Activated CD4-positive, alpha-beta T cell treated with anti-CD3 and anti-CD28 coated beads for 4 hours (primary cell): ENCODE measurements at places on chromosomes 16 and 17.

- peak; percentile 71 for DNase-seq
Measured at GRCh38 chr17:82236142-82236971, 7.5 kb downstream of the SLC16A3 start.

DNA sequence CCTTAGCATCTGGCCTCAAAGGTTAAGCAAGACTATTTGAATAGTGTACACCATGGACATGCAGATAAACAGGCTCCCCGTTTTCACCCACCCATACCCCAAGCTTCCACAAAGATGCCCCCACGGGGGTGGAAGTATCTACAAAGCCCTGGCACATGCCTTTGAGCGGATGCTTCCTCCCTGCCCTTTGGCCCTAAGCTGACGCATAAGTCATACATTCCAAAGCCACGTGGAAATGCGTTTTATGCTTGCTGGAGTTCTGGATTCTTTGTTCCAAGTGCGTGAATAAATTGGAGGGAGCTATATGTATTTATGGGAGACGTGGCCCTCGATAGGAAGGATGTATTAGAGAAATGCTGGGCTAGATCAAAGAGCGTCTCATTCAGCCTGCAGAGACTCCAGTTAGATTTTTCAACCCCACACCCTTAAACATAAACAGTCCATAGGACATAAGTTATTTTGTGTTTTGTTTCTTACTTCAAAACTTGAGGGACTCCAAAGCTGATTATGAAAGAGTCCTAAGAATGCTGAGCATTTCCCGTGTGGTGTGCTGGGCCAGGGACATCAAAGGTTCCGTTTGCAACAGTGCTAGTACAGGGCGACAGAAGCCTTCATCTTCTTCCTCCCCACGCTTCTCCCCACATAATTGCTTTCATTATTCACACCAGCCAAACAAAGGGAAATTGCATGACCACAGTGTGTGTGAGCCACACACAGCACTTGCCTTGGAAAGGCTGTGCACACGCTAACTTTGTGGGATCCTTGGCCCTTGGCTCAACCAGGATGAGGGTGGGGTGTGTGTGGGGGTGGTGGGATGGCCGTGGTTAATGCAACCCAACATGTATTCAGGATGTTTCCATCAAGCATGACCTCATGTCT is 73.6 kb downstream of the WIPI1 start:
- DNase-seq: no peak

DNA sequence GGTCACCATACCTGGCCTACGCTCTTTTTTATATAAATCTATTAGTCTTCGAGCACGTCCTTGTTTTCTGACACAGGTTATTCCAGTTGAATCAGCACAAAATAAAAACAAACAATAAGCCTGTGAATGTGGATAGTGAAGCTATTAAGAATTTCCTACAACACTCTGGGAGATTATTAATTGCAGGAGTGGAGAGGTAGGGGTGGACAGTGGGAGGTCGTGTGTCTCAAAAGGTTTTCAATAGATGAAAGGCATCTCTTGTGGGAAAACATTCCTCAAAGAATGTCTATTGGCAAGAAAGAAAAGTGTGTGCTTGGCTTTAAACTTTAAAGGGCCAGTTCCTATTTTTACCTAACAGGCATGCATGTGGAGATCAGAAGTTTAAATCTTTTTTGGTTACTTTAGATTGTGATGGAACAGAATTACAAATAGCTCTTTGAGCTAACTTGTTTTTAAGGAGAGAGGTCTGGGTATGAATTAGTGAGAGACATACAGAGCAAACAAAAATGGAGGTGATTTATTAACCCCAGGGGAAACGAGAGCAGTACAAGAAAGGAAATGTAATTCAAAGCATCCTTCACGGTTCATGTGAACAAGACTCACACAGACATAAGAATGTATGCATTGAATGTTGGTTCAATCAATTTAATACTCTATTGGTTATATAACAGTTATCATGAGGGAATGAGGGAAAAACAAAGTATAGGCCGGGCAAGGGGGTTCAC is 9.0 kb downstream of the SMYD4 start:
- DNase-seq: no peak

GRCh38 chr17:74287031-74287602 is 13.1 kb downstream of the DNAI2 start:
- DNase-seq: no peak

GRCh38 chr17:62008294-62008693 is 56.8 kb downstream of the MED13 start:
- no peak for DNase-seq

DNA sequence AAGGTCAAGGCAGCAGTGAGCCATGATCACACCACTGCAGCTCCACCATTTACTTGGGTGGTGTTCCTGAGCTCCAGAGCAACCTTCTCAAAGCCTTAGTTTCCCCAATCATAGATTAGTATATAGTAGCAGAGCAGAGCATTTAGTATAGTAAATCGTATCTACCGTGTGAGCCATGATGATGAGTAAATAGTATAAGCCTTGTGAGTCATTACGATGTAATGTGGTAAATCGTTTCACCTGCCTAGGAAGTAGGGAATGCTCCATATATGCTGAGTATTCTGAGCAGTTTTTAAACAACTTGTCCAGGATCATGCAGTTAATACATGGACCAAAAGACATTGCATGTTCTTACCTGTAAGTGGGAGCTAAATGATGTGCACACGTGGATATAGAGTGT is 66.4 kb downstream of the SCNN1B start:
- DNase-seq: no peak

GRCh38 chr16:79618692-79619050 is 18.1 kb upstream of the MAF start:
- DNase-seq: peak; percentile 64

GRCh38 chr17:34378664-34379101 is 15.7 kb upstream of the CCL1 start:
- DNase-seq: no peak

GRCh38 chr17:77600346-77600745 is 358.2 kb upstream of the TNRC6C start:
- no peak for DNase-seq

DNA sequence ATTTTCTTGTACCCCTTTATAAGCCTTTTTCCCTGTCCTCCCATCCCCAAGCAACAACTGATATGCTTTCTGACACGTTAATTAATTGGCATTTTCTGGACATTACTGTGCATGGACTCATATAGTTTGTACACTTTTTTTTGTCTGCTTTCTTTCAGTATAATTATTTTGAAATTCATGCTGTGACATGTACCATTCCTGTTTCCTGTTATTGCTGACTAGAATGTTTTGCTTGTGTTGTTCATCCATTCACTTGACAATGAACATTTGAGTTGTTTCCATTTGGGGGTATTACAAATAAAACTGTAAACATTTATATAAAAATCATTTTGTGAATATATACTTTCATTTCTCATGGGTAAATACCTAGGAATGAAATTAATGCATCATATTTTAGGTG is 50.6 kb downstream of the RBBP6 start:
- DNase-seq: no peak

GRCh38 chr17:40017422-40018080 is 2.3 kb downstream of the CSF3 start:
- no peak for DNase-seq

- DNase-seq: no peak
Measured at GRCh38 chr16:89286096-89286495, 68.6 kb downstream of the ZNF778 start.

GRCh38 chr16:19716183-19716582 is 1.8 kb downstream of the KNOP1 start:
- no peak for DNase-seq

DNA sequence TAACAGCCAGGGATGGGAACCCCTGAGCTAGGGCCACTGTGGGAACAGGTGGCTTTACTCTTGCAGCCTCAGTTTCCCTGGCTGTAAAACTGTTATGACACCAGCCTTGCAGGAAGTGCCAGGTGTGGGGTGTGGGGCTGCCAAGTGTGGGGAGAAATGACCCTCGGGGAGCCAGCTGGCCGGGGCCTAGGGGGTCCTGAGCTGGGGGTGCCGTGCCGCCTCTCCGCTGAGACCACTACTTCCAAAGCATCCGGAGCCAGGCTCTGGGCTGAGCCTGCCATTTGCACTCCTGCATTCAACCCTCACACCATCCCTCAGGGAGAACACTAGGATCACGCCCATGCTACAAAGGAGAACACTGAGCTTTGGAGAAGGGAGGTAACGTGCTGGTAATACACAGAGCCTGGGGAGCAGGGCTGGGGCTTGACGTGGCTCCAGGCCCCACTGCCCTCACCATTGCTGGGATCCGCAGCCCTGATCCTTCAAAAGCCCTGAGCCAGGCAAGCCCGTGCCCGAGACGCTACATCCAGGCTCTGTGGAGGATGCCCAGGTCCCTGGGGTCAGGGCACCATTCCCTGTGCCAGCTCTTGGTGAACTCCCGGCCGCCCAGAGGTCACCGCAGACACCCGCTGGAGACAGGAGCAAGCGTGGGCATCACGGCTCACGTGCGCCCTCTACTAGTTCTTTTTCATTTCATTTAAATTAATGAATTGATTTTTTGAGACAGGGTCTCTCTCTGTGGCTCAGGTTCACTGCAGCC is 28.8 kb upstream of the GINS2 start:
- DNase-seq: peak; percentile 57

DNA sequence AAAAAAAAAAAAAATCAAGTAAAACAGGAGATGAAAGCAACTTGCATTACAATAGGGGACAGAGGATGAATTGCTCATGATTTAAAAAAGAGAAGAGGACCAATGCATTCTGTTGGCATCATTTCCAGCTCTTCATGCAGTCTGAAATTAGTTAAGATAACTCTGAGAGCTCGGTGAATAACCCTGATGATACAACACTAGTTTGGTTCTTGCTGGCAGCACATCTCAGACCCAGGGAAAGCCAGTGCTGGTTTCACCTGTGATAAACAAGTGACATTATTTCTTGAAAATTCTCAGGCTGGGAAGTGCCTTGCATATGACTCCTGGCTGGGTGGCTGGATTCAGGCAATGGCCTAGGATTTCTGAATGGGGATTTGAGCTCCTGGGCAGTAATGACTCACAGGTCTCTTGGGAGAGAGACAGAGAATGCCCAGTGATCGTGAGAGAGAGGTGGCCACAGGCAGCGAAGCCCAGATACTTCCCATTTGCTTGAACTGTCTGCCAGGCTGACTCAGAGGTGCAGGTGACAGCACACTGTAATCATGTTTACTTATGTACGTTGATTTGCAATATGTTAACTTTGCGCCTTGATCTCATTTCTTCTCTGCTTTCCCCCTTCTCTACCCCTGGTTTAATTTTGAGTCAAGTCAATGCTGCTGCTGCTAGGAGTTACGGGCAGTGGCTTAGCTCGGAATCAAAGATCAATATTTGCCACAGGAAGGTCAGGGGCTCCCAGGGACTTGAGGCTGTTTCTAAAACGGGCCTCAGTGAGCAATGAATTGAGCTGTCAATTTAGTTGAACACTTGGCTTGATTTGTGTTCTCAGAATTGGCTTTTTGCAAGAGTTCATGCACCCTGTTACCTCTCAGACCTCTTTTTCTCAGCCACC is 27.1 kb downstream of the ARSG start:
- no peak for DNase-seq

- DNase-seq: no peak
Measured at GRCh38 chr16:84996365-84996764, 15.0 kb downstream of the ZDHHC7 start.

GRCh38 chr16:50263060-50263909 is 3.1 kb upstream of the ADCY7 start:
- no peak for DNase-seq

DNA sequence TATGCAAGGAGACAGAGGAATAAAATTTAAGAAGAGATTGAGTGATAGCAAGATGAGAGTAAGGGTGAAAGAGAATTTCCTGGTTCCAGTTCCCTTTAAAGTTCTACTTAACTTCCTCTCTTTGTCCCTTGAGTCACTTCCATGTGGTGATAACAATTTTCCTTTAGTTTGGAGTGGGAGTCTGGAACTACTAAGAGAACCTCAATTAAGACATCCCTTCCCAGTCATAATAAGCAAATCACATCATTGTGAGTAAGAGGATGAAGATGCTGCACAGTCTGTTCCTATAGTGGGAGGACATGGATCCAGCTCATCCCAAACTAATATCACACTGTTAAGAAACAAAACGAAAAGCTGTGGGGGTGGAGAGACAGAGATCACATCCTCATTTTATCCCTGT is 24.4 kb downstream of the TBX21 start:
- no peak for DNase-seq

DNA sequence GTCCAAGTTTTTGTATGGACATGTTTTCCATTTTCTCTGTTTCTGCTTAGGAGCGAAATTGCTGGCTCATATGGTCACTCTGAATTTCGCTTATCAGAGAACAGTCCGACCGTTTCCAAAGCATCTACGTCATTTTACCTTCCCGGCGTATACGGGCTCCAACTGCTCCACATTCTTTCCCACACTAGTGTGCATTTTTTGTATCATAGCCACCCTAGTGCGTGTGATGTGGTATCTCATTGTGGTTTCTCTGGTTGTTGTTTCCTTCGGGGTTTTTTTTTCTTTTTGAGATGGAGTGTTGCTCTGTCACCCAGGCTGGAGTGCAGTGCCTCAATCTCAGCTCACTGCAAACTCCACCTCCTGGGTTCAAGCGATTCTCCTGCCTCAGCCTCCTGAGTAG is 31.0 kb upstream of the BHLHA9 start:
- no peak for DNase-seq

DNA sequence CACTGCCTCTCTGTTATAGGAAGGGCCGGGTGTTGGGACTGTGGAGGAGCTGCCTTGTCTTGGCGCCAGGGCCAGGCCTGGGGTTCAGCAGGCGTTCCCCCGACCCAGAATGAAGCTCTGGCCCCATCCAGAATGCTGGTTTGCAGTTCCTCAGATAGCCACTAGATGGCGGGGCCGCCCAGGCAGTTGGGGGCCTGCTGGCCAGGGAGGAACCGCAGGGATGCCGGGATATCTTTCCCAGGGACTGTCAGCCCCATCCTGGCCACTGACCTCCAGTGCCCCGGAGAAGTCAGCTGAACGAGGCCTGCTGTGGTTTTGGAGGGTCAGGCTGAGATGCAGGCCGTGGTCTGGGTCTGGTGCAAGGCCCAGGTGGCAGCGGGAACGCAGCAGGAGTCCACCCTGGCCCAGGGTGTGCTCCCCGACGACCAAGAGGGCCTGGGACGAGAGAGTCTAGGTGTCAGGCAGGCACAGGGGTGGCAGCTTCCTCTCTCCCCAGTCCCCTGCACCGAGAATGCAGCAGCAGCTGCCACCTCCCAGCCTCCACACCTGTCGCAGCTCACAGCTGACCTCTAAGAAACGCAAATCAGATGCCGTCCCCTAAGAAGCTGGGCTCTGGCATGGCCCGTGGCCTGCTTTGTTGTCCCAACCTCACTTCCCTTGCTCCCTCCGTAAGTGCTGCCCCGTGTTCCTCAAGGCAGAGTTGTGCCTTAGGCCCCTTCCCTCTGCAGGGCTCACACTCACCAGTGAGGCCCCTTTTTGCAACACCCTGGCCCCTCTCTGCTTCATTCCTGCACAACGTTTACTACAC is 51.2 kb downstream of the RMI2 start:
- DNase-seq: peak; percentile 69

GRCh38 chr17:14294876-14295275 is 6.0 kb upstream of the HS3ST3B1 start:
- DNase-seq: no peak

DNA sequence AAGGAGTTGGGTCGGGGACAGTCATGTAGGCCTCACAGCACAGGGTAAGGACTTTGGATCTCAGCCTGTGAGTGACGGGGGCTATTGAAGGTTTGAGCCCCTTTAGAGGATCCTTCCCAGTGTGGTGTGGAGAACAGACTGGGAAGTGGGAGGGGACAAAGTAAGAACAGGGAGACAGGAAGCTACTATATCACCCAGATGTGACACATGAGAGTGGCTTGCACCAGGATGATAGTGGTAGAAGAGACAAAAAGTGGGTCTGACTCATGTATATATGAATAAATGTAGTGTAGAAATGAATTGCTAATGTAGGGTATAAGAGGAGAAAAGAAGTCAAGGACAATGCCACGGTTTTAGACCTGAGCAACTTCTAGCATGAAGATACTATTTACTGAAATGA is 4.5 kb downstream of the NUP93 start:
- no peak for DNase-seq

- no peak for DNase-seq
Measured at GRCh38 chr17:8726941-8727555, 17.6 kb downstream of the CCDC42 start.
